ENCODE measurements at places on chromosomes 16 and 17.

- peak; percentile 65 for DNase-seq
Measured at GRCh38 chr17:68512960-68513474, 787 bp downstream of the PRKAR1A start.

GRCh38 chr17:51258756-51259563 lies 889 bp downstream of the MBTD1 start:
- DNase-seq: no peak

- peak; percentile 70 for DNase-seq
Measured at GRCh38 chr16:324451-325334, 27.8 kb downstream of the AXIN1 start.

DNA sequence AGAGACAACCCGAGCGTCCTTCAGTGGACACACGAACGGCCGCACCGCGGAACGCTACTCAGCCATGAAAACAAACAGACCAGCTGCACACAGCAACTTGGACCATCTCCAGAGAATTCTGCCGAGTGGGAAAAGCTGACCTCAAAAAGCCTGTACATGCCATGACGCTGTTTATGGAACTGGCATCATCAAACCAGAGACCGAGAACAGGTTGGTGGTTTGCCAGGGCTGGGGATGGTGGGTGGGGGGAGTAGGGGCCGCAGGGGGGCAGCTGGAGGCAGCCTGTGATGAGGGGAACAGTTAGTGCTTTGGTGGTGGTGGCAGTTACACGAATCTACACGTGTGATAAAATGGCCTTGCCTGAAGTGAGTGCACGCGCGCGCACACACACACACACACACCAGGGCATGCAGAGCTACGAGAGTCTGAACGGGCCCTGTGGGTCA lies 169.8 kb downstream of the LAT start:
- DNase-seq: no peak

GRCh38 chr17:1108765-1109605 lies 70.8 kb downstream of the ABR start:
- peak; percentile 65 for DNase-seq

GRCh38 chr17:37813751-37814150 lies 68.9 kb upstream of the HNF1B start:
- peak; percentile 45 for DNase-seq

DNA sequence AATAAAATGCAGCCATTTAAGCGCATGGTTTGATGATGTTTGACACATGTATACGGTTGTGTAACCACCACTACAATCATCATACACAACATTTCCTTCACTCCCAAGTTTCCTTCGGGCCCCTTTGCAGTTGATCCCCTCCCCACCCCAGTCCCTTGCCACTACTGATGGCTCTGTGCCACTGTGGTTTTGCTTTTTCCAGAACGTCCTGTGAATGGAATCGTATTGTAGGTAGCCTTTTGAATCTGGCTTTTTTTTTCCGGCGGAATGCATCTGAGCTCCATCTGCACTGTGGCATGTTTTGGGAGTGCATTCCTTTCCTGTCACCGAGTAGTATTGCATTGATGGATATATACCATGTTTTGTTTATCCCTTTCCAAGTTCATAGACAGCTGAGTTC lies 15.1 kb upstream of the MAP2K3 start:
- no peak for DNase-seq

DNA sequence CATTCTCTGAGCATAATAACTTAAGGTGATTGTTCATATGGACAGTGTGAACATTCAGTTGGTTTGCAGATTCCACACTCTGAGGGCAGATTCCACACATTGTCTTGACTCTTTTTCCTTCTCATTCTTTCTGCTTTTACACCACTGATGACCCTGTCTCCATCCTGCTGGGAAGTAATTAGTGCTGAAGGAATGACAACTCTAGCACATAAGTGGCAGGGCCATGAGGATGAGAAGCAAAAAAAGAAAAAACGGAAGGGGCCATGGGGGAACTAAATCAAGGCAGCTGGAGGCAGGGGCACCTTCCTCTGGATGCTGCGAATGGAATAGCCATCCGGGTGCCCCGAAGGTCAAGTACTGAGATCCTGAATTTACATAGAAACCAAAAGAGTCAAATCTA lies 944.0 kb downstream of the KCNJ2 start:
- no peak for DNase-seq
